ENCODE measurements at places on chromosomes 7 and 10.

DNA sequence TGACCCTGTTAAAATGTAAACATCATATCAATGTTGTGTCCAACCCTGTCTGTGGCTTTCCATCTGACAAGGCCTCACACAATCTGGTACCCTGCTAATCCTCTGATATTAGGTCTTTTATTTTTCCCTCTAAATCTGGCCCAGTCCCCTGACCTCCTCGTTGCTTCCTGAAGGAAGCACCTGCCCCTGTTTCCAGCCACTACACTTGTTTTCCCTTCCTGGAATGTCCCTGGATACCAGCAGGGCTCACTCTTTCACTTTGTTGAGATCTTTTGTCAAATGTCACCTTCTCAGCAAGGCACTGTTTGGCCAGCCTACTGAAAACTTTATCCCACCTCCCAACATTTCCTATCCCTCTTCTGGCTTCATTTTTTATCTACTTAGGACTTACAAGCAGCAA, 2.1 kb downstream of the SAMD9L start:
- DNase-seq: no peak

GRCh38 chr7:29265208-29265923, 70.8 kb downstream of the CHN2 start:
- no peak for DNase-seq

- DNase-seq: no peak
Measured at GRCh38 chr7:96320442-96320841, 1.5 kb downstream of the SLC25A13 start.

DNA sequence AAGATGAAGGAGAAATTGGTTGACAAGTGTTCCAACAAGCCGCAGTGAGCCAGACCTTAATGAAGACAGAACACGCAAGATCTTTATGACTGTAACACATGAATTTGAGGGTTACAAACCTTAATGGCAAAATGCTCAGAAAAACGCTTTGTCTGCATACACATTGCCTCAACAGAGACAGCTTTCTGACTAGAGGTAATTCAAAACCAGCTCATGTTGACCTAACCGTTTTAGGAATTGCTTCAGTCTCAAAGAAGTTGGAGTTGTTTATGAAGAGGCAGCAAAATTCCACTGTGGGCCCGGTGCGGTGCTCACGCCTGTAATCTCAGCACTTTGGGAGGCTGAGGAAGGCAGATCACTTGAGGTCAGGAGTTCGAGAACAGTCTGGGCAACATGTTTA, 2.2 kb upstream of the GTF2I start:
- no peak for DNase-seq

- DNase-seq: no peak
Measured at GRCh38 chr10:75852851-75853484, 421.5 kb downstream of the LRMDA start.

DNA sequence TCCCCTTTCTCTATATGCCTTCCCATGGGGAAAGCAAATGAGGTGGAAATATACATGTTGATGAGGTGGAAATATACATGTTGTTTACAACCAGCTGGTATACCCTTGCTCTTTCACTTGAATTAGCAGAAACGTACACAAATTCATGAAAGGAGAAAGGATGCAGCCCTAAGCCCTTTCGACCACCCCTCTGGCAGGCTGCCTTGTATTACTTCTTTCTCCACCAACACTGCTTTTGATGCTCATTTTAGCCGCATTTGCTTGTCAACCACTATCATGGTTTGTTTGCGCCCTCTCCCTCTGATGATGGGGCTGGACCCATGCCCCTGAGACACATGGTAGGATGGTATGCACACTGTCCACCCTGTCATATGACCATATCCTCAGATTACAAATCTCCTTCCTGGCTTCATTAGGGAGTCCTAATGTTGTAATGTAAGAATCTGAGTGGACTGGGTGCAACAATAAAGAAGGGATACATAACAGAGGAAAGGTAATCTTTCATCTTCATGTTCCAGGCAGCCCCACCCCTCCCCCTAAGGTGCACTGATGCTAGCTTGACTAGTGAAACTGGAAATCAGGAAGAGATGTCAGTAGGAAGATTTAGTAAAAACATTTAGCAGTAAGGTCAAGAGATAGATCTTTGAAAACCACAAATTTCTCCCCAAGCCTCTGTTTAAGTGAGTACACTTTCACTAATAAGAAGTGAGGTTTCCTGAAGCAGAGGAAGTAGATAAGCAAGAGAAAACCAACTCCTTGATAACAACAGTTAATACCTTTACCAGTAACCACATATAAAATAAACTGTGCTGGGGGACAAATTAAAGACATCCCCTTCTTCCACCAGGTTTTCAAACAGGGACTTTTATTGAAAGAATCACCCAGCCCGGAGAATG, 536.8 kb upstream of the NRP1 start:
- DNase-seq: no peak

DNA sequence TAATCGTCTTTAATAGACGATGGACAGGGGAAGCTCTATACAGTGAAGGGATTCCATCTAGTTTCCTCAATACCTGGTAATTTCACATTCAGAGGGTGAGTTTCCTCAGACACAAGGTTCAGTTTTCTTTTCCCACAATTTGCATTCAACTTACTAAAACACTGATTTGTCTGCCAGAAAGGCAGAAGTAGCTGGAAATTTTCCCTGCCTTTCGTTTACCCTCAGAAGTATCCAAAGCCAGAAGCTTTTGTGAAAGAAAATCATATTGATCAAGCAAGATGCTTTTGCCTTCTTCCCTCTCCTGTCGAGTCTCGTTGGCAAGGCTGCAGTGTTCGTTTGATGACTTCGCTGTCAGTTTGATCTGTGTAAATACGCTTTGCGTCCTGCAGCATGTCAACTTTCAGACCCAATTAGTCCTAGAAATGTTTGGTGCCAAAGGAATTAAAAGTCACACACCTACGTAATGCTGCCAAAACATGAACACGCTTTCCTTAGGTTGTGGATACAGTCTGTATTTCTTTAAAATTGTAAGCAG, 631.9 kb upstream of the FOXK1 start:
- DNase-seq: no peak

DNA sequence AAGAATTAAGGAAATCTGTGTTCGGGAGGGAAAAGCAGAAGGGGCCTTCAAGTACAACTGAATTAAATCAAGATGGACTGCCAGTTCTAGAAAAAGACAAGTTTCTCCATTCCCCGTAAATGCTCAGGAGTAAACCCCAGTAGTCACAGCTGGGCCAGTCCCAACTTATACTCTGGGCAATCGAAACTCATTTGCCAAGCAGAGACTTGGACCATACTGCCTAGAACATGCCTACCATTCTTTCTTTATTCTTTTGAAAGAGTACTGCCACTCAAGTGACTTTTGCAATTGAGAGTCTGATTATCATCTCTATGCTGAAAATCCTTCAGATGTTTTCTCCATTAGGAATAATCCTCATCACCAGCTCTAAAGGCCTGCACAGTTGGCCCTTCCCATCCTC, 21.4 kb downstream of the RPP30 start:
- DNase-seq: no peak

GRCh38 chr10:105797234-105797890, 1156.3 kb downstream of the SORCS3 start:
- DNase-seq: peak; percentile 10

DNA sequence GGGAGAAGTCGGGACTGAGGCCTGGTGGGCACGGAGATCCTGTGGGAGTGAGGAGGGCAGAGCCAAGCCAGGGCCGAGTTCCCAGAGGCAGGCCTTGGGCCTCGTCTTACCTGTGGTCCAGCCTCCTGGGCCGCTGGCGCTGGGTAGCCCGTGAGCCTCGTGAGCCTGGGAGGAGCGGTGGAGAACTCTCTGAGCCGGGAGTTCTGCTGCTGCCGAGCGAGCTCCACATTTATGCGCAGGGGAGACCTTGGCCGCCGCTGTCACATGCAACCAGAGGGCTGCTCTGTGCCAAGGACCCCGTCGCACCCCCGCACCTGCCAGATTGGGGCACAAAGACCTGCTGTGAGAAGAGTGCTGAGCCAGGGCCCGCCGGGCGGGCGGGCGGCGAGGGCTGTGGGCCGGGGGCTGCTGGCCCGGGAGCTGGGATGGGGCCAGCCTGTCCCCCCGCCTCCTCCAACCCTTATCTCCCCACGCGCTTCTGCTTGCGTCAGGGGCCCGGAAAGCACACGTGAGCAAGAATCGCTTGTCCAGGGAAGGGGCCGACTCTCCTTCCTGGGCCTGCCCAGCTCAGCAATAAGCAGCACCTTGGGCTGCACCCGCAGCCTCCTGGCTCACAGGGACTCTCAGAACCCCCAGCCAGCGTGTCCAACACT, 10.2 kb downstream of the VENTX start:
- no peak for DNase-seq

DNA sequence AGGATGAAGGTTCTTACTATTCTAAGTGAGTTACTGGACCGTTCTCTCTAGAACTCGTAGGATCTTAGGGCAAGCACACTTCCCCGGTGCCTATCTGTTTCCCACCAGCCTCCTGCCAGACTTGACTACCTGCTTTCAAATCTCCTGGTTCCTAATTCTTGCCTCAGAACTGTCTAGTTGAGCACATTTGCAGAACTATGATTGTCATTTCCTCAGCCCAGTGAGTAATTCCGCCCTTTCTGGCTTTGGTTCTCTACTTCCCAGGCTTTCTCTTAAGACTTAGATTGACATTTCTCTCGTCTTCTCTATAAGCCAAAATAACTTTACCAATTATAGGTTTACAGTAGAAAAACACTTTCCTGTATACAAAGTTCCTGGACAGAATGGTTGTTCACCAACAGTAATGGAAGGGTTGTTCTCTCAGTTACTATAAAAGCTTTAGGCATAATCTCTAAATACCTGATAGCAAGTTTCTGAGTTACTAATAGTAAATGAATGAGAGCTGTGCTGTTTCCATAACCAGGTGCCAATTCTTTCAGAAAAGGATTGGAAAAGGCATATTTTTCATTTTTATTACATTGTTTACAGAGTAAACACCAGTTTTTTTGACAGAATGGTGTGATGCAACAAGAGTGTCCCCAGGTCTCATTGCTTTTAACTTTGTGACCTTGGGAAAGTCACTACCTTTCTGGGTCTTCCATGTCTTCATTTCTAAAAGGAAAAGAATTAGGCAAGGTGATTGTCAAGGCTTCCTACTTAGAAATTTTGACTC, 41.1 kb downstream of the PLEKHA8 start:
- DNase-seq: no peak

DNA sequence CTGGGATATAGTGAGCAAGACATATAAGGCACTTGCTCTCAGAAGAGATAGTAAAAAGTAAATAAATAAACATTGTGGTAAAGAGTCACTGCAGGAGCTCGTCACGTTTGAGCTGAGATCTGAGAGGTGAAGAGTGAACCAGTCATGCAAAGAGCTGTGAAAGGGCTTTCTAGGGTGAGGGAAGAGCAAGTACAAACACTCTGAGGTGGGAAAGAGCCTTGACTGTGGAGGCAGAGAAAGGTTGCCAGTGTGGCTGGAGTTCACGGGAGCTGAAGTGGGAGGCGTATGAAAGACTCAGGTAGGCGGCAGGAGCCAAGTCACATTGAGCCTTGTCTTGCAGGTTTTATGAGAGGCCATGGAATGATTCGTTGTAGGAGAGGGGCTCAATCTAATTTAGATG, 141.0 kb downstream of the C1GALT1 start:
- DNase-seq: no peak

DNA sequence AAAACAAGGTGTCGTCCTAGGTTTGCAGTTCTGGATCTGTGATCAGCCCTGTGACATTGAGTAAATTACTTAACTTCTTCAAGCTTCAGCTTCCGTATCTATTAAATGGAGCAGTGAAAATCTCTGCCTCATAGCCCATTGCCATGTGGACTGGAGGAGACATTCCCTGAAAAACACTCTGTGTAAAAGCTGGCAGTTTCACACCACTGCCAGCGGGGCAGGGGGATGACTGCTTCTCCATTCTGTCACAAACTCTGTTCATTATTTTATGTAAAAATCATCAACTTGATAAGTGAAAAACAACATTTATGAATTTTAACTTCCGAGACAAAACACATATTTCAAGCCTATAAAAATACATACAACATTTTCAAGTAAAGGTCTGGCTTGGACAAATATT, 234.7 kb downstream of the BMPER start:
- no peak for DNase-seq

DNA sequence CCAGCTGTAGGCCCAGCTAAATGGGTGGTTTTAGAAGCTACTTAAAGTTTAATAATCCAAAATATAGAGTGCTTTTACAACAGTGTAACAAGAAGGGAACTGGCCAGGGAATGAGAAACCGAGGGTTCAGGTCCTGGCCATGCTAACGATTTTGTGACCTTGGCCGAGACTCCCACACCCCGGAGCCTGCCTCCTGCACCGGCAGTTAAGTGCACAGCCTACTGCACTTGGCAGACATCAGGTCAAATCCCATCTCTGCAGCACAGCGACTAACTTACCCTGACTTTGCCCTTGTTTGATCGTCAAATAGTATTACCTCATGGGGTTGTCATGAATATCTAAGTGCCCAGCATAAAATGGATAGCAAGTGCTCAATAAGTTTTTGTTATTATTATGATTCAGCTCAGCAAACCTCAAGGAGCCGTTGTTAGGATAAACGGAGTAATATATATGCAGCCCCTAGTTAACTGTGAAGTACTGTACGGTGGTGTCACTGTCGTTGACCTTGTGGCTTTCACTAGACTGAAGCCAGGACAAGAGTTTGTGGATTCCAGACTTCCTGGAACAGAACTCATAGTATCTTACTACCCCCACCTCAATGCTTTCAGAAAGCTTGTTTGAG, 35.5 kb downstream of the LYZL1 start:
- no peak for DNase-seq

GRCh38 chr10:78869508-78870454, 199.0 kb upstream of the ZMIZ1 start:
- no peak for DNase-seq

DNA sequence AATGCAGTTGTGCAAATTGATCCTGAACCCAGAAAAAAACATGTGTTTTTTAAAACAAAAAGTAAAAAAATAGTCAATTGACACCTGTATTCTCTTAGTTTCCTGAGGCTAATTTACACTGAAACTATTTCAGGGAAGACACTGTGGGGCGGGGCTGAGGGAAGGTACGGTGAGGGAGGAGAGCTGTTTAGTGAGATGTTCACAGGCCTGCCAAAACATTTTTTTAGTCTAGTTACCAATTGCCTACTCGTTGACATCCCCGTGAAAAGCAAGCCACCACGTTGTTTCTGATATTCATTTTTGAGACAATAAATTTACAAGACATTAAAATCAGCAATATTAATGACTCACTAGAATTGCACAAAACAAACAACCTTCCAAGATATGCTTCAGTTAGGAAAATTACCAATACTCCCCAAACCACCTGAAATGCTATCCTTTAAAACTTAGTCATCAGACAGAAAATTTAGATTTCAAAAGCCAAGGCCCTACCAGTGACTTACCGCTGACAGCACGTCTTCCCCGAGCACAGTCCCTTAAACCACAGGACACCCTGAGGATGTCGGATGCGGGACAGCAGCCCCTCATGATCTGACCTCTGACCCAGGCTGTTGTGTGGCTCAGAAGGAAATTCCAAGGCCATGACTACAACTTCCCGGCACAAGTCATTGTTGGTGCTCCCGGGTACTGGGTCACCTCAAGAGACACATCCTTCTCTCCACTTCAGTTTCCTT, 279.2 kb downstream of the PRPF18 start:
- no peak for DNase-seq
